ENCODE measurements at places on chromosomes 3 and 15. TPM values are rescaled to one million over a fixed set of nuclear protein-coding genes. Genes with fewer than 3 reads are reported as not detected.

NANOGP8 gene
- not detected for polyA plus RNA-seq

CFAP91 gene
- polyA plus RNA-seq, result not detected

ANKUB1 gene
- not detected for polyA plus RNA-seq

GABRB3 gene
- 2.3 TPM for polyA plus RNA-seq

IL17RC gene
- 28.1 TPM for polyA plus RNA-seq

SOX14 gene
- not detected for polyA plus RNA-seq

PLA2G4B gene
- polyA plus RNA-seq, result 2.4 TPM

NAALADL2 gene
- polyA plus RNA-seq, result 3.6 TPM

LSAMP gene
- 2.7 TPM for polyA plus RNA-seq

SHC4 gene
- polyA plus RNA-seq, result 0.74 TPM

- no peak for DNase-seq
Observed at GRCh38 chr15:90009301-90010022, 8.3 kb downstream of the ZNF710 start.

GRCh38 chr15:67063689-67064606 is 1.5 kb upstream of the SMAD3 start:
- DNase-seq, result no peak

GRCh38 chr15:82812994-82813393 is 3.6 kb downstream of the WHAMM start:
- no peak for DNase-seq

- no peak for DNase-seq
Observed at GRCh38 chr3:83890763-83891135, 1068.0 kb upstream of the CADM2 start.

GRCh38 chr3:120153294-120153693 is 59.0 kb upstream of the GSK3B start:
- DNase-seq, result peak; percentile 86

- DNase-seq, result no peak
Observed at GRCh38 chr3:26259176-26259575, 363.4 kb upstream of the LRRC3B start.

DNA sequence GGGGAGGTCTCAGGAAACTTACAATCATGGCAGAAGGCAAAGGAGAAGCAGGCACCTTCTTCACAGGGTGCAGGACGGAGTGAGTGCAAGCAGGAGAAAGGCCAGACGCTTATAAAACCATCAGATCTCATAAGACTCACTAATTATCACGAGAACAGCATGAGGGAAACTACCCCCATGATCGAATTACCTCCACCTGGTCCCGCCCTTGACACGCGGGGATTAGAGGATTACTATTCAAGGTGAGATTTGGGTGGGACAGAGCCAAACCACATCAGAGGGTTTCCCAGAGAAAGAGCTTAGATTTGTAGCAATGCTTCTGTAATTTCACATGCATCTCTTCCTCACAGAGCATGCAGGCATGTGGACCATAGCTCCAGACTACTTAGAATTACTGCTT is 615.7 kb upstream of the UBE2E2 start:
- no peak for DNase-seq

DNA sequence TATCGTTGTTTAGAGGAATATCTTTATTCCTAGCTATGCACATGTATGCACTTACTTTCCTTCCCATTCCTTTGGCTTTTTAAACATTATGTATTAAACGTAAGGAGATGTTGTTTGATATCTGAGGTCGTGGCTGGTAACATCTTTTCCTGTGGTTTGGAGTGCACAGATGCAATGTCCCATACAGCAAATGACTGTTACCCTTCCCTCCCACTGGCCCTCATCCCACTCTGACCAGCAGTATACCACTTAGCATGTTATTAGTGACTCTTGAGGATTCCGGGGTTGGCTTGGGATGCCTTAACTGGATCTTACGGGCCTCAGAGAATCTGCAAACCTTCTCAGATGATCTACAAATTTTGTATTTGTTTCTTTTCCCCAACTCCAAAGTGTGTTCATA is 34.5 kb downstream of the TGFBR2 start:
- DNase-seq, result no peak

GRCh38 chr3:35651851-35652250 is 12.5 kb downstream of the ARPP21 start:
- DNase-seq, result no peak

GRCh38 chr3:46303240-46303639 is 50.7 kb upstream of the CCR2 start:
- no peak for DNase-seq

GRCh38 chr15:50275908-50276307 is 10.4 kb upstream of the HDC start:
- no peak for DNase-seq

- peak; percentile 47 for DNase-seq
Observed at GRCh38 chr3:149620291-149621020, 37.4 kb downstream of the WWTR1 start.
